WTC11 (cell line): ENCODE measurements at places on chromosomes 2 and 18. TPM values are rescaled to one million over a fixed set of nuclear protein-coding genes. Genes with fewer than 3 reads are reported as not detected.
A peak's percentile ranks its signal among the peaks of the same experiment; 100 is the strongest.

- DNase-seq: no peak
These were observed 29.1 kb upstream of the FAM98A start for GRCh38 chr2:33628031-33628827.

- DNase-seq: no peak
These were observed 88.1 kb upstream of the CYP26B1 start for GRCh38 chr2:72235497-72236415.

MYO5B gene
- total RNA-seq: 7.0 to 8.7 TPM (median 7.4 TPM) in 3 replicates

GRCh38 chr2:236342951-236343350 lies 78.7 kb upstream of the ASB18 start:
- no peak for DNase-seq

- peak; percentile 73 for DNase-seq
These were observed 114.2 kb downstream of the FHOD3 start for GRCh38 chr18:36411745-36412168.

FKBP7 gene
- total RNA-seq: 3.2 to 6.2 TPM (median 5.6 TPM) in 3 replicates

DNA sequence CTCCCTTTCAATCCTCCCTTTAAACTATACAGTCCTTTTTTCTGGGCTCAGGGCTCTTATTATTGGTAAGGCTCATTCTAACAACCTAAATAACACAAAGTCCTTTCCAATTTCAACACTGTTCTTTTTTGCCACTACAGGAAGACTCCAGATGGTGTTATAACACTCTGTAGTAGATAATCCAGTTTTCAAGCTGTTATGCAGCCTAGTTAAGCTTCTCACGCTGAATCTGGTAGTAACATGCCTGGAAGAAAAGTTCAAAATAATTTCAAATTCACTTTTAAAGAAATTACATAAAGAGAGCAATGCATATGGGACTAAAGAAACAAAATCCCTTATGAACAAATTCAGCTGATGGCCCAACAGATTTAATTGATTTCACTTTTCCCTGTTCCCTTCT lies 3.2 kb upstream of the MPP4 start:
- no peak for DNase-seq

- DNase-seq: peak; percentile 31
These were observed 3.7 kb upstream of the ACKR3 start for GRCh38 chr2:236565879-236566402.

DNA sequence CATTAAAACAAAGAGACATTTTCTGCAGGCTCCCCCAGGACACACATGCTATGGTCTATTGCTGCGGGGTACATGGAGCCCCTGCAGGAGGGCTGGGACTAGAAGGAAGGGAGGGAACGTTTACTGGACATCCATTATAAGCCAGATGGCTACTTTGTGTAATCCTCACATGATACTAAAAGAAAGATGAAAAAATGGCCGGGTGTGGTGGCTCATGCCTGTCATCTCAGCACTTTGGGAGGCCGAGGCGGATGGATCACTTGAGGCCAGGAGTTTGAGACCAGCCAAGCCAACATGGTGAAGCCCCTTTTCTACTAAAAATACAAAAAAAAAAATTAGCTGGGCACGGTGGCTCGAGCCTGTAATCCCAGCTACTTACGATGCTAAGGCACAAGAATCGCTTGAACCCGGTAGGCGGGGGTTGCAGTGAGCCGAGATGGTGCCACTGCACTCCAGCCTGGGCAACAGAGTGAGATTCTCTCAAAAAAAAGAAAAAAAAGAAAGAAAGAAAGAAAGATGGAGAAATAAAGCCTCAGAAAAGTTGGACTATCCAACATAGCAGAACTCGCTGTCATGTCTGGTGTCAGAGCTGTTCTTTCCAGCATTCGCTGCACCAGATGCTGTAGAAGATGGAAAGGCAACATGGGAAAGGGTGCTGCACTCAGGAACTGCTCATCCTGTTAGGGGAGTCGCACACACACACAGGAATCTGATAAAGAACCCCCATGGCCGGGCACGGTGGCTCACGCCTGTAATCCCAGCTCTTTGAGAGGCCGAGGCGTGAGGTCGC lies 7.8 kb upstream of the MYCN start:
- no peak for DNase-seq

DNA sequence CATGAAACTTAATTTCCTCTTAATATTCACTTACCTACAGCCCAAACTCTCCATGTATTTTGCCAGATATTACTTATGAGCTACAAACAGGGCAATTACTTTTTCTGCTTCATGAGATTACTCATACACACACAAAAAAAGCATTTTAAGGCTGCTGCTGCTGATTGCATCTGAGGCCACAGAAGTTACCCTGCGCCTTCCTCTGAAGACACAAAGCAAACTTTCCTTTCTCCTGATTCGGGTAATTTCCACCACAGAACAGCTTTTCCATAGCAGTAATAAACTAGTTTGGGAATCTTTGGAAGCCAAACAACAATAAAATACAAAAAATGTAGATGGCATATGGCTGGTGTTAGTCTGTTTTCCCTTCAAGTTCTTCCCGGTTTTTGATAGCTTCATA lies 6.2 kb downstream of the TTC32 start:
- DNase-seq: no peak

CFAP53 gene
- 0.26 to 0.27 TPM (median 0.27 TPM) in 3 replicates for total RNA-seq

- no peak for DNase-seq
These were observed 51.8 kb upstream of the RAB27B start for GRCh38 chr18:54776282-54776977.

- DNase-seq: no peak
These were observed 64.8 kb upstream of the STK39 start for GRCh38 chr2:168312036-168312822.

RGPD3 gene
- total RNA-seq: 0.07 to 0.11 TPM (median 0.11 TPM) in 3 replicates

DNA sequence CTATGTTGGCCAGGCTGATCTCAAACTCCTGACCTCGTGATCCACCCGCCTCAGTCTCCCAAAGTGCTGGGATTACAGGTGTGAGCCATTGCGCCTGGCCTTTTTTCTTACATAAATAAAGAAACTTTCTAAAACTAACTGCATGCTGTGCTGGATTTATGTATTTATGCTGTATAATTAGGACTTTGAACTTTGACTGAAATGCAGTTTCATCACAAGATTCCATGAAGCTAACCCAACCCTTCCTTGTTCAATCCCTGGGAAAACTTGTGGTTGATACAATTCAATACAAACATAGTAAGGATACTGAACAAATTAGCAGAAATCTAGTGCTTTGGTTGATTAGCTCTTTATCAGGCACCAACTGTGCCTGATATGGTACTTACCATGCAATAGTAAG lies 20.9 kb upstream of the SLC35F5 start:
- no peak for DNase-seq

GRCh38 chr2:109129356-109129920 lies 433 bp downstream of the SH3RF3 start:
- DNase-seq: peak; percentile 25

- DNase-seq: no peak
These were observed 53.8 kb downstream of the NEDD4L start for GRCh38 chr18:58097907-58098166.

SCYGR4 gene
- not detected in 3 replicates for total RNA-seq

DNA sequence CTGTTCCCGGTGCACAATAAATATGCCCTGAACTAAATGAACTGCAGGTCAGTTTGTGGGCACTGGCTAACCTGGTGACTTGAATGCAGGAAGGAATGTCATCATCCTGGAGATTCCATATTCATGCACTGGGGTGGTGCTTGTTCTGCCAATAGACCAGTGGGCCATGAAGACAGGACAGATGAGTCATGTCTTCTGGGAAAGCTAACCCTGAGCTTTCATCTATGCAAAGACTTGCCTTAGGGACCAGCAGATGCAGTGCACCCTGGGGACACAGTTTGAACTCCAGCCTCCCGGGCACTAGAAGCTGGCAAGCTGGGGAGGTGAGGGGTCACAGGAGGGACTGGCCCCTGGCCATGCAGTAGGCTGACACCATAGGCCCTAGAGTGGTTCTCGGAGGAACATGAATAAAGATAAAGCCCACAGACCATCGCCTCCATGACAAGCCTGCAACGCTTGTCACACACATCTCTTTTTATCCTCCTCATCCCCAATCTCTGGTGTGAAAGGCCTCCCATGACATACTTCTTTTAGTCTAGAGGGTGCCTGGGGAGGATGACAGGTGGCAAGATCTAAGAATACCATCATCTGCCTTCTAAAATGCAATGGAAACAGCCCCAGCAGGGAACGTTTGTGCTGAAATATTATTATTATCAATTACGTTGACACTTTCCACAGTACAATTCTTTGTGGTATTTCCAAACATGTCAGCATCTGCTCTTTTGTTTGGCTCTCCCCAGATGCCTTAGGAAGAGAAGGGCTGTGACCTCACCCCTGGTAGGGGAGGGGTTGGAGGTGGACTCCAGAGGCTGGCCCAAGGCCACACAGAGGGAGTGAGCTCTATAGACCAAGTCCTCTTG lies 267.4 kb upstream of the RAB6C start:
- no peak for DNase-seq

- DNase-seq: no peak
These were observed 21.4 kb upstream of the AGAP1 start for GRCh38 chr2:235472443-235472842.

SKA1 gene
- 15.7 to 18.6 TPM (median 18.1 TPM) in 3 replicates for total RNA-seq

DNA sequence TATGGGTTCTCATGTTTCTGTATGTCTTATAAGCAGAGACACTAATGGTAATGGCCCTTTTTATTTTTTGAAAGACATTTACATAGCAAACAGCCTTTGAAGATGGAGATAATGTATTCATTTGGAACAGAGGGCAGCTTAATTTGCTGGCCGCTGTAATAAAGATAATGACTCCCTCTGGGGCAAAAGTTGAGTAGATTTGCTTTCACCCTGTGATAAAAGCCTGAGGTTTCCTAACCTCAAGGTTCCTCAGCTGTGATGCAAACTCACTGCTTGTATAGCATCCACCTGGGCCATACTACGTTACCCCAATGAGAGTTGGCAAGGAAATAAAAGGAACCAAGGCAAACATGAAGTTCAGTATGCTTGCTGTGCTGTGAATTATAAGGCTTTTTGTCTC lies 54.8 kb downstream of the TEX51 start:
- no peak for DNase-seq

NEURL3 gene
- not detected in 3 replicates for total RNA-seq

DNA sequence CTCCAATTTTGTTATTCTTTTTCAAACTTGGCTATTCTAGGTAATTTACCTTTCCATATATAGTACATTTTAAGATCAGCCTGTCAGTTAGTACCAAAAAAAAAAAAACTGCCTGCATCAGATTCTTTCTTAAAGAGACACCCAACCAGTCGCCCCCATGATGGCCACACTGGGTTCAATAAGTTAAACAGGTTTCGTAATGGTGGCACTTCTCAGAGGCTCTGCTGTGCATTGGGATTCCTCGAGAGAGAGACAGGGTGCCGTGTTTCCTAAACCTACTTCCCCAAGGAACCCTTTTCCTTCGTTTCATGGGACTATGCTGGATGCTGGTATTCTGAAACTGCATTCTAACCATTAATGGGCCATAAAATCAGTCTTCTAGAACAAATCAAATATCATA lies 37.4 kb downstream of the MYO7B start:
- DNase-seq: no peak

SDC1 gene
- 47.3 to 52.6 TPM (median 52.6 TPM) in 3 replicates for total RNA-seq

- no peak for DNase-seq
These were observed 60.0 kb downstream of the TNS1 start for GRCh38 chr2:217942731-217943335.

DNA sequence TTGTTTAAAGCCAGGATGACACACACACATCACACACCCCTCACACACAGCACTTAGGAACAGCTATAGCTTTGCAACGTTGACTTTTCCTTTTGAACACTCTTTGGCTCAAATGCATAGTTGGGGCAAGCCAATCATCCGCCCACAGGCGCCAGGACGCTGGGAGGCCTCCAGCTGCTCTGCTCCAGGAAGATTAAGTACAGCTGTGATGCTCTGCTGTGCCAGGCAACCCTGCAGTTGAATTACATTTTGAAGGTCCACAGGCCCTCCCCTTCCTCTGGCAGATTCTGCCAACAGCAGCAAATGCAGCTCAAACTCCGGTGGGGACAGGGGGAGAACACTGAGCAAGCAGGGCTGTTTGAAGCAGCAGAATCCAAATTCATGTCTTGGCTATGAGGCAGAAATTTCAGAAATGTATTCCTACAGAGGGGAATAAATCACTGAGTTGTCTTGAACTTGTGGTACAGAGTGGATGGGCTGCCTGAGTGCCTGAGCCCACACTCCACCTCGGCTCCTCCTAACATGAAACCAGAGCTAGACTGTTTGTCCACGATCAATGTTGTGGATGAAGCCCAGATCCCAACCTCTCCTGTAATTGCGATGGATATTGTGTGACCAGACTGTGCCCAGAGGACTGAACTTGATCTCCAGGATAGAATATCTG lies 86.5 kb upstream of the PPP1CB start:
- DNase-seq: no peak

DNA sequence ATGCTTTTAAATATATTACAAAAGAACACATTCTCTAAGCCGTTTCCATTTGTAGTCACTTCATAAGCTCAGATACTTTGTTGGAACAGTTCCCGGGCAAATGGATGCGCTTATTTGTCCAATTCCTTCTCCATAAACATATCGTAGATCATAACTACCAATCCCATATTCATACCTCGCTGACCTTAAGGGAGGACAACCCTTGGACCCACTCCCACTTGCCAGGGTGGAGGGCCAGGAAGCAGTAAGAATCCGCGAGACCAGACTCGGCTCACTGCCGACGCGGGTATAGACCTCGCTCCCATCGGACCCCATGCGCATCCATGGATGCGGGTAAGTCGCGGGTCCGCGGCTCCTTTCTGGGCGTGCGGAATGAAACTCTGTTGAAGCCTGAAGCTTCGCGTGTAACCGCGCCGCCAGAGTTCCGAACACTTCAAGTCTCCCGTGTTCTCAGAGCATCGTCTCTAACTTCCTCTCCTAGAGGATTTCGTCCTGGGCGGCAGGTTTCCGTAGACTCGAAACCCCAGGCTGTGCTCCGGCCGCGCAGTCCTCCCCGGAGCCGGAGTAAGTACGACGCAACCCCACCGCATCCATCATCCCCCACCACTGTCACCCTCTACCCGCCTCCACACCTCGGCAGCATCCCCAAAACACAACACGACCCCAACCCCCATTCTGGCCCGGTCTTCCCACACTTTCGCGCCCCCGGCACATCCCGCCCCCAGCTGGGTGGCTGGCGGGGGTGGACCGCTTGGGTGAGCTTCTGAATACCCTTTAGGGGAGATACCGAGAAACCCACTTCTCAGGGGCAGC lies 1.1 kb downstream of the DSC3 start:
- DNase-seq: peak; percentile 37
